ENCODE measurements at places on chromosomes 7 and 10.

- DNase-seq: no peak
These were observed 84.7 kb upstream of the TMEM168 start for GRCh38 chr7:112874909-112875308.

DNA sequence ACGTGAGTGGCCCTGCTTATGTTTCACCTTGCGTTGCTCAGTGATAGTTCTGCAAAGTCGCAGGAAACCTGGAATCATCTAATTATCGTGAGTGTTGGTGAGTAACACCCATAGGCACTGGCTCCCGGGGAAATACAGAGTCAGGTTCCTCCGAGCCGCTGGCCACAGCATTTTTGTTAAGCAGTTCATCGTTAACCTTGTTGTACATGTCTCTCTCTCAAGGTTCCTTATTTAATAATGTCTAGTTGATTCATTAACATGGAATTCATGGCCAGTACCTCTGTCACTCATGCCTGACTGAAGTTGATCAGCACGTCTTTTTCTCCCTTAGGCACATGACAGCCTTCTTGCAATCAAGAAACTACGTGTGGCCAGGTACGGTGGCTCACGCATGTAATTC is 3.1 kb upstream of the ZFAND2A start:
- DNase-seq: no peak

DNA sequence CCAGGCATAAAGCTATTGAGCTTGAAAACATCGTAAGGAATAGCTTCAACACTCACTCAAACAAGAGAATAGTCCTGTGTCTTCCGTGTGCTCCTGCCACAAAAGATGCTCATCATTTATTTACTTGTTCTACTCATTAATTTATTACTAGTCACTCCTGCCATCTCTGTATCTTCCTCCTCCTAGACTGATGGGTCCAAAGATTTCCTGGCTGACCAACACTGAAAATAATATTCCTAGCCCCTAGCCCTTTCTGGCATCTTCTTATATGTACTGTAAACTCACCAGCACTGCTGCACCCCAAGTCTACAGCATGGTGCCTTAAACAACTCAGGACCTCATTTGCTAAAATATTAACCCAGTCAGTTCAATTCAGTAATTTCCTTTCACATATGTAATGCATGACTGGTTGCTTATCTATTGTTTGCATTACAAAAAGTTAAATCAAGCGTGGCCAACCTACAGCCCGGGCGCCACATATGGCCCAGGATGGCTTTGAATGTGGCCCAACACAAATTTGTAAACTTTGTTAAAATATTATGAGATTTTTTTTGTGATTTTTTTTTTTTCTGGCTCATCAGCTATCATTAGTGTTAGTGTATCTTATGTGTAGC is 86.7 kb upstream of the GSDME start:
- DNase-seq: no peak

DNA sequence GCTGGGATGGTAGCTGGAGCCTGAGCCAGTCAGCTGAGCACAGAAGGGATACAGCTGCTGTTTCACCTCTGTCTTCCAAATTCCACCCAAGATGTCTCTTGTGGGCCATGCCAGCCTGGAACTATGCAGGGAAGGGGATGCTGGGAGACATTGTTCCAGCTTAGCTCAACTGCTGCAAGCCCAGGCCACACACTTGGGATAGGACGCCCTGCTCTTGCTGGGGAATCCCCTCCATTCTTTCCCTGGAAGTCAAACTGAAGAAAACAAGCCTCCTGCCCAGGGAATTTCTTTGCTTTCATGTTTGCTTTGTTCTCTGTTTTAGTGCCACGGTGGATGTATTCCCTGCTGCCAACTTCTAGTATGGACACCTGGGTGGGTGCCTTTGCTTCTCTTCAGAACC is 55.2 kb upstream of the CDK13 start:
- no peak for DNase-seq

- no peak for DNase-seq
These were observed 90.1 kb downstream of the EPC1 start for GRCh38 chr10:32256613-32257437.

DNA sequence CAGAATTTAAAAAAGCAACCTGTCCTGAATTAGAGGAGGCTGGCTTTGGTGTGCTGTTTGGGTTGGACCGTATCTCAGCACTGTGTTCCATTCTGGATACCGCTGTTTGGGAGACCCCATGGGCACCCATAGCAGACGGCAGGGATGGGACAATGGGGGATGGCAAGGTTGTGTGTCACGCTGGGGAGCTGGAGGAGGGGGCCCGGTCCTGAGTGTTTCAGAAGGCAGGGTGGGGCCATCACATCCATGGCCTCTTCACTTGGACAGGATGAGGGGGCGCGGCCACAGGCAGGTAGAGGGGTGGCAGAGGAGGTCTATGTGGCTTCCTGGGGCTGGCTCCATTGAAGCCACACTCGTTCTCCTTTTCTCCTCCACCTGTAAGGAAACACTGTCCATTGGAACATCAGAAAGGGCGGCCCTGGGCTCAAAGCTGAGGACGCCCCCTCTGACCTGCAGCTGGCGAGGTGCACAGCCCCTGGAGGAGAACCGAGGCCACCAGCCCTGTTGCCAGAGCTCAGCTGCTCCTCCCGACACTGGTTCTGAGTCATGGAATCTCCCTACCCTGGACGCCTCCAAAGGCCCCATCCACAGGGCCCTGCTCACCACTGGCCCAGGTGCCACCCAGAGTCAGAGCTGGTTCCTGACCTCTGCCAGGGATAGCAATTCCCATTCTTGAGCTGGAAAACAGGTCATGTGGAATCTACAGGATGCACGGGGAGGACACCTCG is 587.3 kb downstream of the DNAJB6 start:
- no peak for DNase-seq

GRCh38 chr10:61973169-61973568 is 71.7 kb downstream of the ARID5B start:
- DNase-seq: no peak

- no peak for DNase-seq
These were observed 113.4 kb downstream of the VPS41 start for GRCh38 chr7:38795593-38795992.

- no peak for DNase-seq
These were observed 822 bp downstream of the ZNF800 start for GRCh38 chr7:127391591-127392181.

DNA sequence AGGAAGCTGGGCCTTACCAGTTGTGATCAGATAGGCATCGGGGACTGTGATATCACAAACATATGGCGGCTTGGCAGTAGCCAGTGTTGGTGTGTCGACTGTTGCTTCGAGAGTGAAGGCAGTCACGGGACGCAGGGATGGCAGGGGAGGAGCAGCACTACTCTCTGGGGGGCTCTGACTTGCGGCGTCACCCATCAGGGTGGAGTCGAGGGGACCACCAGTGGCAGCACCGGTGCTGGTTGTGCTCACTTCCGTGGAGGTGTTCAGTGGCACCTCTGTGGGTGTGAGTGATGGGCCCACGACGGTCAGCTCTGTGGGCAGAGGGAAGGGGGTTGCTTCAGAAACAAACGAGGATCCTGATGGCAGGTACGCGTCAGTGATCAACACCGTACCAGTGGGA is 64.5 kb downstream of the KIAA1549 start:
- DNase-seq: no peak

GRCh38 chr7:4157651-4158050 is 524.4 kb upstream of the FOXK1 start:
- no peak for DNase-seq

GRCh38 chr7:100684534-100685042 is 9.5 kb downstream of the GIGYF1 start:
- no peak for DNase-seq

DNA sequence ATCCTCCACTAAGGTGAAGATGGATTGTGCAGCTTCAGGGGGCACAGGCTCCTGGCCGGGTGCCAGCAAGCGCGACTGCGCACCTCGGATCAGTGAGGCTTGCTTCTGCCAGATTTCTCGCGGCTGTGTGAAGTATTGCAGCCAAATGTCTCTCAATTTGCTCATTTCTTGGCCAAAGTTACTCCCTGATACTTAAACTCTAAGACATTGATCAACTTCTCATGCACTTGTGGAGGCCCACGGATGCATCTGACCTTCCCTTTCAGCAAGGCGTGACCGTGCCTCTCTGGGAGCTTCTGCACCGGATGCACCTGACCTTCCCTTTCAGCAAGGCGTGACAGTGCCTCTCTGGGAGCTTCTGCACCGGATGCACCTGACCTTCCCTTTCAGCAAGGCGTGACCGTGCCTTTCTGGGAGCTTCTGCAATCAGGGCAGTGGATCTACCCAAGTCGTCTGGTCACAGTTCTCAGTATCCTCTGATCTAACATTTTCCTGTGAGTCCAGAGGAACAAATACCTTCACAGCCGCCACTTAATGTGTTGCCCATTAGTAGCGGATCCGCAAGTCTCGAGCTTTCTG is 248.3 kb downstream of the ADARB2 start:
- DNase-seq: no peak

GRCh38 chr10:188546-188945 is 53.3 kb downstream of the ZMYND11 start:
- DNase-seq: no peak

- DNase-seq: no peak
These were observed 3.3 kb downstream of the ZC3HC1 start for GRCh38 chr7:130047831-130048230.

GRCh38 chr7:78939669-78940068 is 513.8 kb downstream of the MAGI2 start:
- DNase-seq: no peak

- DNase-seq: no peak
These were observed 474.5 kb upstream of the PODXL start for GRCh38 chr7:132030883-132031282.

DNA sequence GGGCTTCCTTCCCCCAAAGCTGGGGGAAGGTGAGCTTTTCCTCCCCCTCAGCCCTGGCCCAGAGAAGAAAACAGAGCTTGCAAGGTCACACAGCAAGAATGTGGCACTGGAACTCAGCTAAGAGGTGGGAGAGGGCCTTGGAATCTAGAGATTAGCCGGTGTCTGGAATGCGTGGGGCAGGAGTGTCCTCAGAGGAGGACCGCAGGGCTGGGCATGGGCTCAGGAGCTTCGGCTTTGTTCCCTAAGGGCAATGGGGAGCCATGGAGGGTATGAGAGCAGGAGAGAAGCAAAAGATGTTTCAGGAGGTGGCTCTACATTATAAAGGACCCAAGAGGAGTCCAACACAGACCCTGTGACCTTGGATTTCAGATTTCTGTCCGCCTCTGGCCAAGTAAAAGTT is 127.2 kb upstream of the TNRC18 start:
- DNase-seq: no peak

DNA sequence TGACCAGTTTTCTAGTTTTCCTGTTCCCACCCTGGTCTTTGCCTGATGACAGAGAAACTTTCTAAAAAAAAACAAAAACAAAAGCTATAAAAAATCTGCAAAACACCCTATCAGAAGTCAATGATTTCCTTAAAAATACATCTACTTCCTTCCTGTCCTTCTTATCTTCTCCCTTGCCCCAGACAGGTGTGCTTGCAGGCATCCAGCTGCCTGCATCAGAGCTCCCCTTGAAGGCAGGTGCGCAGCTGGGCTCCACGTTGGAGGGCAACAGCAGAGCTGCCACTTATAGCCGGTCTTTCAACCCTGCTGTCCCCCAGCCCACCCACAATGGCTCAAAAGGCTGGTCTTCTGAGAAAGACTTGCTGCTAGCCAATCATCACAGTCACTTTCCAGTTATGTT is 29.8 kb downstream of the UBE2D4 start:
- DNase-seq: no peak

GRCh38 chr10:125060026-125060425 is 100.3 kb downstream of the CTBP2 start:
- no peak for DNase-seq

GRCh38 chr10:98170249-98171117 is 36.0 kb downstream of the R3HCC1L start:
- DNase-seq: no peak

DNA sequence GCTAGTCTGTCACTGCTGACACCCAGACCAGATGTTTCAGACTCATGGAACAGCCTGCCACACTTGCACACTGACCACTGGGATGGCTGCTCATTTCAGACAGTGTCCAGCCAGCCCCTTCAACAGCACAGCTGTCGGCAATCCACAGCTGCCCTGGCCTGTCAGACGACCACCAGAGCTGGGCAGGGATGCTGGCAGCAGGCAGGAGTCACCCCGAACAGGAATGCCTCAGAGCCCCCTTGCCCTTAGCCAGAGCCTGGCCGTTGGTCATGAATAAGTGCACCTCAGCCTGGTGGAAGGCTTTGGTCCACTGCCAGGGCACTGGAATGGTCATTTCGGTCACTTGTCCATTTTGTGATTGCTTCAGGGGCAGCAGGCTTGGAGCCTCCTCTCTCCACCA is 149.6 kb upstream of the TCERG1L start:
- no peak for DNase-seq

- DNase-seq: no peak
These were observed 273.1 kb downstream of the XPNPEP1 start for GRCh38 chr10:109650228-109650627.

DNA sequence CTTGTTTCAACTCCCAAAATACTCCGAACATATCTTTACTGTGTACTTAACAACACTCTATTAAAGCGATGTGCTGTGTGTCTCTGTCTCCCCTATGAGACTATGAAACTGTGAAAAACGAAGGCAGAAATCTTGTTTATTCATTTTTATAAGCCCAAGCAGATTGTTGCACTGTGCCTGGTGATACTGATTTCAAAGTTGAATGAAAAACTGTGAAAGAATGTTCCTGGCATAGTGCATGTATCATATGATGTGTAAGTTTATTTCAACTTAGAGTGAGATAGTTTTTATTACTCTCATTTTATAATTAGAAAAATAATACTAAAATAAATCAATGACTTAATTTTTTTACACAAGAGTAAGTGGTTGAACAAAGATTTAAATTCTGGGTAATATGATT is 471.9 kb upstream of the PCDH15 start:
- DNase-seq: no peak

Measured in thoracic aorta (tissue), 2 donors.